Frontal cortex (tissue), 4 donors: ENCODE measurements at places on chromosomes 6 and 20. TPM values are rescaled to one million over a fixed set of nuclear protein-coding genes. Genes with fewer than 3 reads are reported as not detected.

LTA gene
- total RNA-seq = not detected

LHFPL5 gene
- total RNA-seq = 0.82 TPM

EPM2A gene
- 17.5 TPM for total RNA-seq

PLN gene
- total RNA-seq = 0.82 TPM

HCRTR2 gene
- 30.6 TPM for total RNA-seq

CRISP3 gene
- under 0.01 TPM for total RNA-seq

RAB23 gene
- total RNA-seq = 34.2 TPM

DCDC2 gene
- 2.4 TPM for total RNA-seq

OOEP gene
- total RNA-seq = not detected

GABRR1 gene
- total RNA-seq = not detected

VGLL2 gene
- total RNA-seq = not detected

TREML2 gene
- total RNA-seq = under 0.01 TPM
